Kidney (tissue), 22 donors: ENCODE measurements at places on chromosomes 1 and 21.

- H3K36me3 ChIP-seq = no peaks in the 10 kb centered on the region
- H3K4me1 ChIP-seq = no peaks in the 10 kb centered on the region
- H3K27ac ChIP-seq = no peak overlapping the region
- no peak for DNase-seq
- H3K27me3 ChIP-seq = no peaks in the 10 kb centered on the region
These were observed 1052.8 kb downstream of the TTLL7 start for GRCh38 chr1:82946096-82946605.

GRCh38 chr1:35642471-35642955, 1.2 kb upstream of the PSMB2 start:
- H3K27me3 ChIP-seq = no peaks in the 10 kb centered on the region
- DNase-seq = no peak
- peak overlapping the region; percentile 90 for H3K4me3 ChIP-seq
- H3K27ac ChIP-seq = no peak overlapping the region
- no peaks in the 10 kb centered on the region for H3K4me1 ChIP-seq

DNA sequence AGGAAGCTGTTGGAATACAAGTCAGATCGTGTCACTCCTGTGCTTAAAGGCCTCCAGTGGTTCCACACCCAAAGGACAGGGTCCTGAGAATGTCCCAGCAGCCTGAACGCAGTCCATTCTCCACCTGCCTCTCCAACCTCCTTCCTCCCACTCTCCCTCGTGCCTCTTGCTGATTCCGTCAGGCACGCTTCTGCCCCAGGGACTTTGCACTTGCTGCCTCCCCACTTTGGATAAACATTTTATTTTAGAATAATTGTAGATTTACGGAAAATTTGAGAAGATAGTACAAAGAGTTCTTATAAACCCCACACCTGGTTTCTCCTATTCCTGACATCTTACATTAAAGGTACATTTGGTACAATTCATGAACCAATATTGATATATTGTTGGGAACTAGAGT, 28.4 kb upstream of the LDLRAP1 start:
- no peaks in the 10 kb centered on the region for H3K4me1 ChIP-seq
- H3K27me3 ChIP-seq = no peaks in the 10 kb centered on the region
- no peaks in the 10 kb centered on the region for H3K36me3 ChIP-seq
- no peak overlapping the region for H3K4me3 ChIP-seq

DNA sequence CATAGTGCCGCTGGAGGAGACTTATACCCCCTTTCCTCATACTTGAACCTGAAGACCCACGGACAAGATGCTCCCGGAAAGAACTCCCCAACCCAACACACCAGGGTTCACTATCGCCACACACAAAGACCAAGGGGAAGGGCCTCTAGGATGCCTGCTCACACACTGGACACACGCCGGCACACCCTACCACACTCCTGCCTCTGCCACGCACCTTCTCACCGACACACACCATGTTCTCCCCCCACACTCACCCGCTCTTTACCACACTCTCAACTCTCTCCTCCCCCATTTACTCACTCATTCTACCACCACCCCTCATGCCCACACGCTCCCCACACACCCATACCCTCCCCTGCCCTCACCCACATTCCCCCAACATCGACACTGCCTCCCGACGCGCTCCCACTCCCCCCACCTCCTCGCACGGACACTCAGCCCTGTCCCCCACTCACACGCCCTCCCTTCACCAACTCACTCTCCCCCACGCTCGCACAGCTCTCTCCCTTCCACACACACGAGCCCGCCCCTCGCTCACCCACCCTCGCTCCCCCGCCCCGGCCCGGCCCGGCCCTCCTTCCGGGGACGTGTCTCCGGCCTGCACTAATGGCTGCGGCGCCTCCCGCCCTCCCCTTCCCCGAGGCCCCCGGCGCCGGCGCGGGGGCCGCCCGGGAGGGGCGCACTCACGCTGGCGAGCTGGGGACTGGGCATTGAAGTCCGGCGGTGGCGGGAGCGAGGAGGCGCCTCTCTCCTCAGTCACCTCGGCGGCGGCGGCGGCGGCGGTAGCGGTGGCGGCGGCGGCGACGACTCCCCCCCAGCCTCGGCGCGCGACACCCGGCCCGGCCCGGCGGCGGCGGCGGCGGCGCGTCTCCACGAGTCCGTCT, 626 bp downstream of the PTP4A2 start:
- DNase-seq = peak; percentile 91
- peaks cover 2% of the 10 kb centered on the region for H3K4me1 ChIP-seq
- H3K4me3 ChIP-seq = peak overlapping the region; percentile 99
- H3K36me3 ChIP-seq = no peaks in the 10 kb centered on the region

DNA sequence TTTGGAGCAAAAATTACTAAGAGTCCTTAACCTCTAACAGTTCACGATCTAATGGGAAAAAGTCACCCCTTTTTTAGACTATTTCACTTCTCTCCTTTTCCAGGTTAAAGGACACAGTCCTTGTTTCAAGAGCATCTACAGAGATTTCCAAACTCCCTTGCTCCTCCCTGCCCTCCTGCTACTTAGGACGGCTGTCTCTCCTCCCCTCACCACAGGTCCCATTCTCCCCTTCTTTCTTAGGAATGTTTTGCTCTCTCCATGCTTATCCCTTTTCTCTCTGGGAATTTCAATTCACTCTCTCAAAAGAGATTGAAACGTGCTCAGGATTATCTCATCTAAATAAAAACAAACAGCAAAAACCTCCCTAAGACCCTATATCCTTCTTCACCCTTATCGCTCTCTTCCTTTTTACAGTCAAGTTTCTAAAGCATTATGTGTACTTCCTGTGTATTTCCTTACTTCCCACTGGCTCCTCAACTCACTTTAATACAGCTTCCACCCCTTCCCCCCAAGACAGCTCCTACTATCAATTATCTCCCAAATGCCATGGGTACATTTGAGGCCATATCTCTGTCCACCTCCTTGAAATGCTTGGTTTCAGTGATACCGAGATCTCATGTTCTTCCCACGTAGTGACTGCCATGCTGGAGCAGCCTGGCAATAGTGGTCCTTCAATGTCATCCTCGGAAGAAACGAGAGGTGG, 43.2 kb upstream of the ZNF281 start:
- H3K4me3 ChIP-seq = no peak overlapping the region
- no peak overlapping the region for H3K27ac ChIP-seq
- DNase-seq = no peak
- no peaks in the 10 kb centered on the region for H3K36me3 ChIP-seq
- H3K27me3 ChIP-seq = no peaks in the 10 kb centered on the region

GRCh38 chr1:236950365-236950764, 53.9 kb downstream of the MT1HL1 start:
- no peak overlapping the region for H3K27ac ChIP-seq
- no peaks in the 10 kb centered on the region for H3K27me3 ChIP-seq
- no peaks in the 10 kb centered on the region for H3K36me3 ChIP-seq
- no peaks in the 10 kb centered on the region for H3K4me1 ChIP-seq

- H3K4me3 ChIP-seq = no peak overlapping the region
- H3K27ac ChIP-seq = no peak overlapping the region
- DNase-seq = peak; percentile 52
These were observed 54.9 kb upstream of the BACE2 start for GRCh38 chr21:41112740-41113692.

- no peaks in the 10 kb centered on the region for H3K4me1 ChIP-seq
- no peaks in the 10 kb centered on the region for H3K36me3 ChIP-seq
- no peaks in the 10 kb centered on the region for H3K27me3 ChIP-seq
- no peak for DNase-seq
These were observed 35.5 kb upstream of the PTPRF start for GRCh38 chr1:43495204-43495603.

DNA sequence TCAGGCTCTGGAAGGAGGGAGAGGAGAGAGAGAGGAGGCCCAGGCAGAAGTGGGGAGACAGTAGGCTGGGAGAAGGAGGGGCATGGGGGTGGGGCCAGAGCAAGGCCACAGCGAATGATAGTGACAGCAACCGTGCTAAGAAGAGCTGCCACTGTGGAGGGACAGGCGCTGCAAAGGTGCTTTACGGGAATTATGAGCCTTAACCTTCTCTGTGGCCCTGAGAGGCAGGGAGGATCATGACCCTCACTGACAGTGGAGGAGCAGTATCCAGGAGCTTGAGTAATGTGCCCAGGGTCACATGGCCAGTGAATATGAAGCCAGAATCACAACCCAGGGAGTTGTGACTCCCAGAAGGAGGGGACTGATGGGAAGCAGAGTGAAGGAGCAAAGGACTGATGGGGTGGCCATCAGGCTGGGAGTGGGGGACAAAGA, 53.4 kb upstream of the RPL11 start:
- peaks cover 4% of the 10 kb centered on the region for H3K4me1 ChIP-seq
- DNase-seq = peak; percentile 58
- H3K27ac ChIP-seq = no peak overlapping the region
- H3K36me3 ChIP-seq = no peaks in the 10 kb centered on the region
- H3K4me3 ChIP-seq = no peak overlapping the region

- no peaks in the 10 kb centered on the region for H3K36me3 ChIP-seq
- H3K27me3 ChIP-seq = no peaks in the 10 kb centered on the region
- no peaks in the 10 kb centered on the region for H3K4me1 ChIP-seq
- H3K27ac ChIP-seq = no peak overlapping the region
- H3K4me3 ChIP-seq = no peak overlapping the region
- no peak for DNase-seq
These were observed 60.8 kb upstream of the RALGPS2 start for GRCh38 chr1:178664278-178664677.

GRCh38 chr1:227449051-227449450, 114.3 kb upstream of the ZNF678 start:
- no peaks in the 10 kb centered on the region for H3K27me3 ChIP-seq
- no peaks in the 10 kb centered on the region for H3K4me1 ChIP-seq
- H3K4me3 ChIP-seq = no peak overlapping the region

- DNase-seq = no peak
- no peaks in the 10 kb centered on the region for H3K4me1 ChIP-seq
These were observed 40.6 kb downstream of the OPTC start for GRCh38 chr1:203534526-203534925.

- H3K36me3 ChIP-seq = no peaks in the 10 kb centered on the region
- H3K4me1 ChIP-seq = peaks cover 16% of the 10 kb centered on the region
- no peak overlapping the region for H3K4me3 ChIP-seq
- no peak overlapping the region for H3K27ac ChIP-seq
These were observed 61.6 kb downstream of the LRRN2 start for GRCh38 chr1:204623894-204624361.

DNA sequence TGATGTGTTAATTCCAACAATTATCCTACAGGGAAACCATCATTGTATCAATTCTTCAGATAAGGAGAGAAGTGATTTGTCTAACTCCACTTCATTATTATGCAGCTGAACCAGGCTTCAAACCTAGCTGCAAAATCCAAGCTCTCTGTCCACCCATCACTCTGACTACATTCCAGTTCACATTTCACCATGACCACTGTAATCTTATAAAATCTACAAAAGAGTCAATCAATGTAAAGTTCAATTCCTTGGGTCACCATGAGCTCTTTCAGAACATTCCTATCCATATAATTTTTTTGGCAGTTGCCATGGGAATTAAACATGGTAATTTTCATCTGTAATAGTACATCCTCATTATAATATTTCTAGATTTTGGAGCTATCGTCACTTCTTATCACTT, 100.9 kb downstream of the PLPPR5 start:
- H3K36me3 ChIP-seq = no peaks in the 10 kb centered on the region
- H3K4me1 ChIP-seq = no peaks in the 10 kb centered on the region
- no peak overlapping the region for H3K4me3 ChIP-seq
- DNase-seq = no peak

- H3K4me3 ChIP-seq = no peak overlapping the region
- no peaks in the 10 kb centered on the region for H3K27me3 ChIP-seq
- H3K36me3 ChIP-seq = no peaks in the 10 kb centered on the region
- no peaks in the 10 kb centered on the region for H3K4me1 ChIP-seq
- DNase-seq = no peak
These were observed 405.7 kb upstream of the NCAM2 start for GRCh38 chr21:20592463-20592862.

DNA sequence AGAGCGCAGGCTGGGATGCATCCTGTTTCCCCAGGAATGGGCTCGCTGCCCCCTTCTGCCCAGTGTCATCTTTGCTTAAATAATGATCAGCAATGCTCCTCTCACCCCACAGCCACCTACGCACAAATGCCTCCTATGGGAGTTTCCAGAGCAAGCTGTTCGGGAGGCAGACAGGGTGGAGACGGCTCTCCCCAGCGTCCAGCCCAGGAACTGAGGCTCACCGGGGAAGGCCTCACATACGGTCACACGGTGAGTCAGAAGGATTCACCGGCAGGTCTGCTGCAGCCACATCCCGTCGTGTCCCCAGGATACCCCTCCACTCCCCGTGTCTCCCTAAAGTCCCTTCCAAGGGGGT, 40.3 kb upstream of the RUNX3 start:
- DNase-seq = no peak
- no peak overlapping the region for H3K4me3 ChIP-seq
- no peak overlapping the region for H3K27ac ChIP-seq
- no peaks in the 10 kb centered on the region for H3K4me1 ChIP-seq
- no peaks in the 10 kb centered on the region for H3K27me3 ChIP-seq

GRCh38 chr1:54987919-54988705, 7.7 kb downstream of the TMEM61 start:
- H3K36me3 ChIP-seq = no peaks in the 10 kb centered on the region
- peak; percentile 64 for DNase-seq
- no peak overlapping the region for H3K4me3 ChIP-seq
- no peaks in the 10 kb centered on the region for H3K4me1 ChIP-seq

DNA sequence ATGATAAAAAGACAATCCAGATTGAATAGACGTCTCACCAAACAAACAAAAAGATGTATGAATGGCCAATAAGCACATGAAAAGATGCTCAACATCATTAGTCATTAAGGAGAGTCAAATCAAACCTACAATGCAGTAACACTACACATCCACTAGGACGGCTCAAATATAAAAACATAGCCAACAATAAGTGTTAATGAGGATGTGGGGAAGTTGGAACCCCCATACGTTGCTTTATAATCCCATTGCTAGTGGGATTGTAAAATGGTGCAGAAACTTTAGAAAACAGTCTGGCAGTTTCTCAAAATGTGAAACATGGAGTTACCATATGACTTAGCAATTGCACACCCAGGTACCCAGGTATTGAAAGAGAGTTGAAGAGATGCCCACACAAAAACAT, 14.7 kb upstream of the IL24 start:
- H3K27ac ChIP-seq = no peak overlapping the region
- no peaks in the 10 kb centered on the region for H3K27me3 ChIP-seq
- H3K4me3 ChIP-seq = no peak overlapping the region
- H3K4me1 ChIP-seq = no peaks in the 10 kb centered on the region

GRCh38 chr1:239997160-239997514, 94.5 kb upstream of the FMN2 start:
- no peaks in the 10 kb centered on the region for H3K36me3 ChIP-seq
- H3K4me3 ChIP-seq = no peak overlapping the region
- no peak for DNase-seq

GRCh38 chr21:37877888-37878684, 38.2 kb downstream of the KCNJ6 start:
- no peaks in the 10 kb centered on the region for H3K4me1 ChIP-seq
- no peaks in the 10 kb centered on the region for H3K27me3 ChIP-seq
- DNase-seq = no peak
- H3K4me3 ChIP-seq = no peak overlapping the region
- no peak overlapping the region for H3K27ac ChIP-seq

GRCh38 chr1:5142389-5142788, 488.0 kb downstream of the AJAP1 start:
- no peaks in the 10 kb centered on the region for H3K36me3 ChIP-seq
- no peak for DNase-seq
- no peak overlapping the region for H3K4me3 ChIP-seq
- no peaks in the 10 kb centered on the region for H3K4me1 ChIP-seq
